ENCODE measurements at places on chromosomes 12 and 14.

DNA sequence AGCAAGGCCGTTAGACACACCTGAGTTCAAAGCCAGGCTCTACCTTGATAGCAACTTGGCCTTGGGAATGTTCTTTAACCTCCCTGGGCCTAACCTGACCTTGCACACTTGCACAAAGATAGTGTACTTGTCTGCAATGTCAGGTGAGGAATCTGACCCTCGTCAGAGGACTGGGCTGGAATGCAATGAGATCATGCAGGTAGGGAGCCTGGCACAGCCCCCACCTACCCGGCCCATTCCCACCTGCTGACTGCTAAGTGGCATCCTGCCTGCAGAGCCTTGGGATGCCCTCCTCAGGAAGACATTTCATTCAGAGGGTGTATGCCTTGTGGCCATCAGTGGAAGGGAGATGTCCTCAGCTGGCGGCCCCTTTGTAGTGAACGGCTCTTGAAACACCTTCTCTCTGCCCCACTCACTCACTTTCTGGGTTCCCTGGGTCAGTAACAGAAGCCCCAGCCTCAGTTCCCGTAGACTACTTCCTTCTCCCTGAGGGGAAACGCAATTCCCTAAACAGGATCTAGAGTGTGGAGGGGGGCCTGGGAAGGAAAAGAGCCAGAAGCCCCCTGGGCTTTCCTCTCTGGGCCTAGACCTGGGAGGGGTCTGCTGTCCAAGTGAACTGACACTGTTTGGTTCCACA, 68.0 kb upstream of the DICER1 start:
- no peak for DNase-seq

DNA sequence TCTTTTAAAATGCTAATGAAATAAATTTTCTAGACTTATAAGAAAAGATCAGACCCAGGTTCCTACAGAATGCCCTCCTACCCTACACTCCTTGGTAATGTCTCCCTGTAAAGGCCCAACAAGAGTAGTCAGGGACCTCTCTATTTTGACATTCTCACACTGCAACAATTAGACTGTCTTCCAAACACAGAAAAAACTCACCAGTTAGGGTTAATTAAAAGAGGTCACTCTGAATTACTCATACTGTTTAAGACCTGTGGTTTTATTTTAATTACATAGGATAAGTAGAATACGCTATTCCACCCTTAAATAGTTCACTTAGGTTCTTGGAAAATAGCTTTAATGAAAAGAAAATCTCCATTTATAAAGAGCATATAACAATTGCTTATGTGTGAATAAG, 142.4 kb downstream of the ITPR2 start:
- DNase-seq = no peak

DNA sequence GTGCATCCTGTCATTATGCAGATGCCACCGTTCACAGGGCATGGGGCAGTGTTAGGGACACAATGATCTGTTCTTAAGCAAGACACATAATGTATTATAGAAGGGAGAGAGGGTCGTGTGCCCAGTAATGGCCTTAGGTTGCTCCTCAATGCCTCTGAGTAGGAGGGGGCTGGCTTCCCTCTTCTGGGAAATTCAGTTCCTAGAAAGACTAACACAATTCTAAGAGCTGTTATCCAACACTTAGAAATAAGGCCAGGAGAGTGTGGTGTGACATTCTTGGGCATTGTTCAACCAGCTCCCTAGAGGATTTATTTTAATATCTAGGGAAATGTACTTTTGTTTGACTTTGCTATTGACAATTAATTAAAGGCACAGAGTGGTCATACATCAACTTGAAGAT, 118.5 kb downstream of the ADCK1 start:
- no peak for DNase-seq

DNA sequence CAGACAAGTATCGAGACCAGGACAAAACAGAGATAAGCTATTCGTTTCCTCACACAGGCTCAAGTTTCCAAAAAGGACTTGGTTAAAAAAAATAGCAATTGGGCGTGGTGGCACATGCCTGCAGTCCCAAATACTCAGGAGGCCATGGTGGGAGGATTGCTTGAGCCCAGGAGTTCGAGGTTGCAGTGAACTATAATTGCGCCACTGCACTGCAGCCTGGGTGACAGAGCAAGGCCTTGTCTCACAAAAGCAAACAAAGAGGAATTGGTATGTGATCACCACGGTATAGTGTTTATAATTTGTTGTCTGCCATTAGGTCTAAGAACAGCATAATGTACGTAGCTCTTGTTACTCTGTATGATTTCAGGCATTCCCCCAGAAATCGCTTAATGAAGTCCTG, 175.3 kb downstream of the DERA start:
- DNase-seq = no peak

- DNase-seq = peak; percentile 46
Measured at GRCh38 chr12:53174881-53175491, 5.5 kb upstream of the ZNF740 start.

DNA sequence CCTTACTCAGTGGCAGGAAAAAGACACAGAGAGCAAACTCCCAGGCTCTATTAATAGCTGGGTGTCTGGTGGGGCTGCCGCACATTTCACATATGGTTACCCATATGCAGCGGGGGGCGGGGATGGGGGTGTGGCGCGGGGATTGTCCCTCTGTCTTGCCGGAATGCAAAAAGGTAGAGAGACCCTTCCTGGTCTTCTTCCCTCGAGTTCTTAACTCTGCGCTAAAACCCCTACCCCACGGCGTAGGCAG, 1.7 kb downstream of the PRMT8 start:
- DNase-seq = no peak

DNA sequence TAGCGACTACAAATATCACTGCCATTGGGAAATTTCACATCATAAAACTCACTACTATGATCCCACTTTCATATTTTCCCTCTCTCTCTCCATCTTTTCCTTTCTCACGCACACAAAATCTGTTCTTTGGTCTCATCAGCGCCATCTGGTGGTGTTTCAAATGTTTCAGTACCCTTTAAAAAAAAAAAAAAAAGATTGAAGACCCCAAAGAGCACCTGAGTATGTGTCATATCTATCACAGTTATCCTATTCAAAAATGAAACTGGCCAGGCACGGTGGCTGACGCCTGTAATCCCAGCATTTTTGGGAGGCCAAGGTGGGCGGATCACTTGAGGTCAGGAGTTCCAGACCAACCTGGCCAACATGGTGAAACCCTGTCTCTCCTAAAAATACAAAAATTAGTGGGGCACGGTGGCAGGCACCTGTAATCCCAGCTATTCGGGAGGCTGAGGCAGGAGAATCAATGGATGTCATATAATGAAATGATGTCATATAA, 72.4 kb downstream of the TTC9 start:
- peak; percentile 55 for DNase-seq

Data from fibroblast of skin of abdomen (primary cell).